ENCODE measurements at places on chromosomes 13 and 19.

DNA sequence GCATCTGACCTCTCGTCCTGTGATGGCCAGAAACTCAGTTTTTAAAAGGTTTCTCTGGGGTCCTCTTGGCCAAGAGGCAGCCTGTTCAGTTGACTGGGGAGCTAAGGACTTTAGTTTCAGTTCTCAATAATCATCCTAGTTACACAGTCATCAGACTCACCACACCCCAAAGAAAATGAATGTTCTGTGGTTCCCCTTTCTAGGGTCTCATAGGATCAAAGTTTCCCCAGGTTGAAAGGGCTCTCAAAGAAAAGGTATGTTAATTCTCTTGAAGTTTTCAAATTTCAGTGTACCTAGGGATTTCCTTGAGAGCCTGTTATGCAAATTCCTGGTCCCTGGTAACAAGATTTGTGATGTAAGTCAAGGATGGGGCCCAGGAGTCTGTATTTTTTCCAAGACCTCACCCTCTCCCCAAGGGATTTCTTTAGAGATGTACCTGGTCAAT is 94.9 kb downstream of the FAM216B start:
- DNase-seq = no peak

DNA sequence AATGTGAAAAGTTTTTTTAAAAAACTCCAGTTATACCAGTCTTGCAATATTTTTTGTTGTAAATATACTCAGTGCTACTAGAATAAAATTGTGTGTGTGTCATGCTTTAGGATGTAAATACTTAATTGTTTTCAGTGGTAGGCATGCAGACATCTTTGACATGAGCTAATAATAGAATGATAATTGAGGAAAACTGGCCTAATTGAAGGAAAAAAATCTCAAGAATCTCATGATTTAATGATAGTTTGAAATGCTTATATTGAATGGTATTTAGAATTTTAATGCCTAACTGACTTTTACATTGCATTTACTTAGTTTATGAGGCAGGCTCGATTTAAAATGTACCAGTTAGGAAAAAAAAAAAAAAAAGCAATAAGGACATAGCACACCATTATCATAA is 3.2 kb upstream of the MAB21L1 start:
- no peak for DNase-seq

- no peak for DNase-seq
Observed at GRCh38 chr13:60108589-60108988, 55.1 kb downstream of the DIAPH3 start.

GRCh38 chr19:29477831-29478577 is 47.8 kb upstream of the VSTM2B start:
- DNase-seq = no peak

GRCh38 chr13:54484166-54484565 is 1455.6 kb downstream of the OLFM4 start:
- no peak for DNase-seq

GRCh38 chr19:6556480-6557195 is 25.8 kb downstream of the TNFSF9 start:
- DNase-seq = peak; percentile 43

DNA sequence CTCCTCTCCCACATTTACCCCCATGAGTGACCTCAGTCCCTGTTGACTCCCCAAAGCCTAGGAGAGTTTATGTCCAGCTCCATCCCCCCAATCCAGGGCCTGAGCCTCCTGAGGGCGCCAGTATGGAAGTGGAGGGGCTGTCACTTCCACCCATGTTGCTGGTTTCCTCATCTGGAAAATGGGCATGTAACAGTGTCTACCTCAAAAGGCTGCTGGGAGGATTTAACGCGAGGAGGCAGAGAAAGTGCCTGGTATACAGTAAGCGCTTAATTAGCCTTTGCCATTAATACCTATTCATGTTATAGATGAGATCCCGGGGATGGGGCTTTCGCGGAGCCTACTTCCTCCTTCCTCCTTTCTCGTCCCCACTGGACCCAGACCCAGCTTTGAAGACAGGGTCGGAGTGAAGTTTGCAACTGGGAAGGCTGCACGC is 476 bp downstream of the TYK2 start:
- DNase-seq = no peak

DNA sequence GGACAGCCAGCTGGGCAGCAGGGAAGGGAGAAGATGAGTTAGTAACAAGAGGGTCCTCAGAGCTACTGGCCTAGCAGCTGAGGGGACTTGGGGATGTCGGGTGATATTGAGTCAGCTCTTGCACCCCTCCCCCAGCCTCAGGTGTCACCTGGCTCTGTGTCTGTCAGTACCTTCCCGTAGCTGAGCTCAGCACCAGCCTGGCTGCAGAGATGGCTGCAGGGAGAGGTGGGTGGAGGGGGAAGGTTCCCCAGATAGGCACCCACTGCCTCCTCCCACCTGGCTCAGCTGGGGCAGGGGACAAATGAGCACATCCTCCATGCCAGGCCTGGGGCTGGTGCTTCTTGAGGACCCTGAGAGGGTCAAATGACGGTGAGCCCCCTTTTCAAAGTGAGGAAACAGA is 6.8 kb upstream of the KPTN start:
- no peak for DNase-seq

DNA sequence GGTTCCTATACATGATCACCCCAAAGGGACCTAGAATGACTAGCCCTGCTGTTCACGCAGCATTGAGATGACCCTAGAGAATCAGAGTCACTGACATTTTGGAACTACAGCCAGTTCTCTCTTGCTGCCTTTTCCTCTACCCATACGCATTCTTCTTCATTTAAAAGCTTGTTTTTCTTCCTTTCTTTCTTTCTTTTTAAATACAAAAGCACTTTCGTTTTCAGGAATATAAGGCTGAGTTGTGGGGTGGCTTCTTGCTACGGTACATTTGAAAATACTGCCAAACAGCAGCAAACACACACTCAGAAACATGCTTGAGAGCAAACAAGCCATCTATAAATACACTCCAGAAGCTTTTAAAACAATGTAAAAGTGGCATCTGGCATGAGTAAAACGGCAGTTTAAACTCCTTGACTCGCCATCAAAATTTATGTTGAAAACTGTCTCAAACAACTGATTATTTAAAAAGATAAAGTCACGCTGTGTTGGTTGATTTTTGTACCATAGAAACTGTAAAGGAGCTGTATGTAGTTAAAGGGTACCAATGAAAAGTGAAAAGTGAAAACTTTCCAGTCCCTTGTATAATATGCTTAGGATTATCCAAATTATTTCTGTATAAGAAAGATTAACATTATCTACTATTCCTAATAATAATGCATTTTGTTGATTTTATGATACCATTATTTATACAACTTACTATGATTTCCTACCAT is 95.6 kb downstream of the PCDH9 start:
- DNase-seq = no peak

DNA sequence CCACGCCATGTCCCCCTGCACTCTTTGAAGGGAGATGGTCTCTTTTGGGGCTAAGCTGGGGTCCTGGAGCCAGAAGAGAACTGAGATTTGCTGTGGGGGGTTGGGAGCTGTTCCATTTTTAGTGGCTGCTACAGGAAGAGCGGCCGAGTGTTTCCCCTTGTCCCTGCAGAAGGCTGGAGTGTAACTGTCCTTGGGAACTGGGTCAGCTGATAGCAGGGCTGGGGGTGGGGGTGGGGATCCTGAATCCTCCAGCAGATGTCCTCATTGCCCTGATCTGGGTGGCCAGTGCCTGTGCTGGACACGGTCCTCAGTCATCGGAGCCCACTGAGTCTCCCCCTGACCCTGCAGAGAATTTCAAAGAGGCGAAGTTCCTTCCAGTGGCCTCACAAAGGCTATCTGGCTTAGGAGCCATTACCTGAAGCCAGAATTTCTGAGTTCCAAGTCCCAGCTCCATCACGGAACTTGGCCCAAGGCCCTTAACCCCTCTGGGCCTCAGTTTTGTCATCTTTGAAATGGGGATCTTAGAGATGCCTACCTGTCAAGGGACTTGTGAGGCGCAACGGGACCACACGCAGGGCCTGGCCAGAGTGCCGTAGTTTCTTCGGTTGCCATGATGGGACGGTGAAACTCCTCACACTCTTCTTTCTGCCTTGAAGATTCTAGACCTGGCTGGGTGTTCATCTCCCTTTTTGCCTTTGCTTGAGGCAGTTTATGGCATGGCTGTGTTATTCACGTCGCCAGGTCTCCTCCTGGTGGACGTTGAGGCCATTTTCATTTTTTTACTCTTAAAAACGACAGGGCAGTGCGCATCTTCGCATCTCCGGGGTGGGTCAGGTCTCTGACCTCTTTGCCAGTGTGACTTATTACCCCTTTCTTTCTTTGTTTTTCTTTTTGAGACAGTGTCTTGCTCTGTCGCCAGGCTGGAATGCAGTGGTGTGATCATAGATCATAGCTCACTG is 51.9 kb downstream of the DNM2 start:
- no peak for DNase-seq

- DNase-seq = no peak
Observed at GRCh38 chr19:5586300-5587070, 18.7 kb upstream of the TINCR start.

DNA sequence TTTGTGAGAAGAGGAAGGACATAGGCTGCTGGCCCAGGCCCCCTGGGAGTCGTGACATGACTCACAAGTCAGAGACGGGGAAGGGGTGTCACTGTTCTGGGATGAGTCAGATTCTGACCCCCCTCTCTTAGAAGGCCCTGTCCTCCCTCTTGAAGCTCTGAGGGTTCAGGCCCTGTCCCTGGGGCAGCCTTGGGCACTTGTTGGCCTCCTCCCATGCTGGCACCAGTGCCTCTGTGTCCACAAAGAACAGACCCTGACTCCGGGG is 2.7 kb upstream of the CEACAM7 start:
- DNase-seq = no peak

DNA sequence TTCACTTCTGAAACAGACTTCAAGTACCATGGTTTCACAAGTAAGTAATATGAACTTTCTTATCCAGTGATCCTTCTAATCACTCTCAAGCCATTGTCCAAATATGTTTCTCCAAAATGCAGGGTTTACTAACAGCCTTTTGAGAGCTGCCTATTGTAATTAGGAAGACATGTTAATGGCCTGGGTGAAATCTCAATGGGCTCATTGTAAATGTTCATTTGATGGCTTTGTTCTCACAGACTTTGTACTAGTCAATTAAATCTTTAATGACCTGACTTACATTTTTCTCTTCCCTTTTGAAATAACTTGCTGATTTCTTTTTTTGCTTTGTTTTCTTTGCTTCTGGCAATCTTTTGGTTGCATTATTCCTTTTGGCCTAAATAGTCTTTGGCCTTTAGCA is 444.8 kb downstream of the LIG4 start:
- DNase-seq = no peak

DNA sequence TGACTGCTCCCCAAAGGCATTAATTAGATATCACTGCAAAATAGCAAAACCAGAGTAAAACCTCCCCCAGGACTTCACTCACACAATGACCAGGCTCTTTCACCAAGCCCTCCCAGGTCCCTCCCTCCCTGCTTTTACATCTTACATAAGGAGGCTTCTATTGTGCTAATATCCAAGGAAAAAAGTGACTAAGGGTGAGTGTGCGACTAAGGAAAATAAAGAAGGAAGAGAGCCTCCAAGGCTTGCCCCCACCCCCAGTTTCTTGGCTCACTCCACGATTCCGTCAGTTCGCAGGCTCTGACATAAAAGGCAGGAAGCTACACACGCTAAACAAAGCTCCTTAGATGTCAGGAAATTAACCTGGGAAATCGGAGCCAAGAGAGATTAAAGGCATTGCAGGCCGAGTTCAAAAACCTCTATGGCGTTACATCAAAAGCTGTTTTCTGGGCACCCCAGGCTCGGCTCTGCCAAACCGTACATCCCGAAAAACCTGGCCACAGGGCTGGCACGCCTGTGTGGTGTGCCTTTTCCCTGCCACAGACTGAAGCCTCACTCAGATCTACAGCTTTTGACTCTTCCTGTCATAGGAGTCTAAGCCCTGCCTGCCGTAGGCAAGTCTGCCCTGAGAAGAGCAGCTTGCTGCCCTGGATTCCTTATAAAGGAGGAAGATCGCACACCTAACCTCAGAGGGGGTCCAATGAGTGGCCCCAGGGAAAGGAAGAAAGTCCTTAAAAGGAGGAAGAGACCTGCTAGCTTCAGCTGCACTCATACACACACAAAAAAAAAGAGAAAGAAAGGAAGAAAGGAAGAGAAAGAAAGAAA is 67.0 kb upstream of the SERP2 start:
- DNase-seq = no peak

DNA sequence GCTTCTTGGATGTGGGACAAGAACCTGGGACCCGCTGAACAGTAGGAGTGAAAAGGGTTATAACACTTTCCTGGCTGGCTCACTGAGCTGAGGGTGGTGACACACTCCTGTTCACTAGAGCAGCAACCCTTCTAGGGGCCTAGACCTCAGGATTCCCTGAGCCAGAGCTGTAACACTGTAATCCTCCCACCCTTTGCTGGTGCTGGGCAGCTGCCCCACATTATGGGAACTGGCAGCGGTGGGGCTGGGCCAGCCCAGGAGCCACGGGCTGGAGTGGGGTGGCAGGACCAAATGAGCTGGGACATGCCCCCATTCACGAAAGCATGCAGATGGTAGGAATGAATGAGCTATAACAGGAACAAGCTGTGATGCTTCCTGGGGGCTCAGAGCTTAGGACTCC is 110.6 kb downstream of the B3GLCT start:
- no peak for DNase-seq

DNA sequence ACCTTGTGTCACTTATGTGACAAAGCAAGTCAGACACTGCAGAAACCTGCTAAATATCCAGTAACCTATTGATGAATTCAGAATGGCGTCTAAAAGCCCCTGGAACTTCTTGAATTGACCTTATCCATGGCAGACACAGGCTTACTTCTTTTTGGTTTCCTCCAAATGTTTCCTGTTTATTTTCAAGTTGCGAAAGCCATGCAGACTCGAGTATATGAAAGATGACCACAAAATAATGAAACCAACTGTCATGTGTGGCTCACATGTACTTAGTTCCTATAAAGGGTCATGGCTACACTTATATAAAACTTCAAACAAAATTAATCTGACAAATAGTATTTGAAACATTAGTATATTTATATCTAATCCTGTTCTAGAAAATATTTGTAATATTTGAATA is 113.1 kb upstream of the FNDC3A start:
- DNase-seq = no peak

DNA sequence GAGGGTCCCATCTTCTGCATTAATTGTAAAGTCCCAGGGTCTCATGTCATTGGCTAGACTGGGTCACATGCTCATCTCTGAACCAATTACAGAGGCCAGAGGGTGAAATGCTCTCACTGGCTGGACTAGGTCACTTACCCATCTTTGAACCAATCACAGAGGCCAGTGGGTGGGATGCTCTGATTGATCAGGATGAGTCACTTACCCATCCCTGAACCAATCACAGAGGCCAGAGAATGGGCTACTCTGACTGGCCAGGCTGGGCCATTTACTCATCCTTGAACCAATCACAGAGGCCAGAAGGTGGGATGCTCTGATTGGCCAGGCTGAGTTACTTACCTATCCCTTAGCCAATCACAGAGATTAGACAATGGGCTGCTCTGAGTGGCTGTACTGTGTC is 5.3 kb downstream of the MISP start:
- no peak for DNase-seq

GRCh38 chr19:5357584-5357983 is 17.0 kb upstream of the PTPRS start:
- no peak for DNase-seq
